ENCODE measurements at places on chromosomes 4 and X.
A peak's percentile ranks its signal among the peaks of the same experiment; 100 is the strongest.

DNA sequence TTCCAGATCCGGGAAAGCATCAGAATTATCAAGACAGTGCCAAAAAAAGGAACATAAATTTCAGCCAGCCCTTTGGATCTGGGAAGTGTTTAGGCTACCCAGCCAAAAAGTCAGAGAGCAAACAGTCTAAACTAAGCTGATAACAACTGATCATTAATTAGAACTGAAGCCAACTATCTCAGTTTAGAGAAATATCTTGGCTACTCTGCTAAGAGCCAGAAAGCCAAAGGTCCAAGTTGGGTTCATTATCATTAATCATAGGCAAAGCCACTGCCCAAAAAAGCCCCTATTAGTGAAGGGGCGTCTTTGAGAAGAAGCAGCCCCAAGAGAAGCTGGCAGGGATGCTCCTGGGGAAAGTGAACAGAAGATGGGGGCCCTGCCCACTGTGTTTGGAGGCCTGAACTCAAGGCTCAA lies 37.0 kb upstream of the SHISA3 start:
- no peak overlapping the region for H3K4me3 ChIP-seq
- no peaks in the 10 kb centered on the region for H3K36me3 ChIP-seq
- no peak for DNase-seq
- H3K4me1 ChIP-seq: no peaks in the 10 kb centered on the region
- no peak overlapping the region for H3K27ac ChIP-seq
- H3K27me3 ChIP-seq: no peaks in the 10 kb centered on the region

- H3K4me3 ChIP-seq: no peak overlapping the region
- H3K27me3 ChIP-seq: no peaks in the 10 kb centered on the region
- H3K27ac ChIP-seq: no peak overlapping the region
- no peak for DNase-seq
These were observed 5.8 kb upstream of the USP38 start for GRCh38 chr4:143178923-143179322.

- no peak within 1 kb of the TSS for H3K27ac ChIP-seq
- peaks cover 48% of the 10 kb centered on the region for H3K36me3 ChIP-seq
- H3K4me3 ChIP-seq: no peak within 1 kb of the TSS
- H3K4me1 ChIP-seq: no peaks in the 10 kb centered on the region
- no peak for DNase-seq
These were observed at the start of gene ITGB1BP2 for GRCh38 chrX:71301195-71301924. ITGB1BP2 (plus strand) TSS chrX:71301750; CDS start chrX:71301807, 57 bp downstream.

- H3K4me3 ChIP-seq: no peak overlapping the region
These were observed 295.7 kb downstream of the GPAT3 start for GRCh38 chr4:83831588-83831987.

DNA sequence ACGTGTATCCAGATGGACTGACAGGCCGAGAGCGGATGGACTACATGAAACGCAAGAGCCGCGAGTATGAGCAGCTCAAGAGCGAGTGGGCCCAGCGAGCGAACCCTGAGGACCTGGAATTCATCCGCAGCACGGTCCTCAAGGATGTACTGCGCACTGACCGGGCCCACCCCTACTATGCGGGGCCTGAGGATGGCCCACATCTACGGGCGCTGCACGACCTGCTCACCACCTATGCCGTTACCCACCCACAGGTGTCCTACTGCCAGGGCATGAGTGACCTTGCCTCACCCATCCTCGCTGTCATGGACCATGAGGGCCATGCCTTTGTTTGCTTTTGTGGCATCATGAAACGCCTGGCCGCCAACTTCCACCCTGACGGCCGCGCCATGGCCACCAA lies 14.6 kb upstream of the RBM3 start:
- DNase-seq: no peak
- H3K27ac ChIP-seq: no peak overlapping the region
- H3K4me1 ChIP-seq: no peaks in the 10 kb centered on the region
- no peaks in the 10 kb centered on the region for H3K27me3 ChIP-seq
- H3K36me3 ChIP-seq: peaks cover 25% of the 10 kb centered on the region

DNA sequence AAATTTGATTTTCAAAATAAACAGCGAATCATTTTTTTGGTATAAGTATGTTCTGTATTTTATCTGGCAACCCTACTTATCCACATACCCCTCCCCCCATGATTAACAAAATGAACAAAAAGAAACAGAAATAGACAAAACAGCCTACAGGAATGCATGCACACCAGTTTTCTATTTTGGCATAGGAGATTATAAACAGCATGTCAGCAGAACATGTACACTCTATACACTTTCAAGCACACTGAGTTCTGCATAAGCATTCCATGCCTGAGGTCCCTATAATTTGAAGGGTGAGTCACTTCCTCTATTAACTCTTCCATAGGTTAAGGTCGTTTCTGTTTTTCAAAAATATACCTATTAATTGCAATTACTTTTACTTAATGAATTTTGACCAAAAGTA lies 28.0 kb upstream of the ZNF280C start:
- no peaks in the 10 kb centered on the region for H3K27me3 ChIP-seq
- H3K36me3 ChIP-seq: no peaks in the 10 kb centered on the region

DNA sequence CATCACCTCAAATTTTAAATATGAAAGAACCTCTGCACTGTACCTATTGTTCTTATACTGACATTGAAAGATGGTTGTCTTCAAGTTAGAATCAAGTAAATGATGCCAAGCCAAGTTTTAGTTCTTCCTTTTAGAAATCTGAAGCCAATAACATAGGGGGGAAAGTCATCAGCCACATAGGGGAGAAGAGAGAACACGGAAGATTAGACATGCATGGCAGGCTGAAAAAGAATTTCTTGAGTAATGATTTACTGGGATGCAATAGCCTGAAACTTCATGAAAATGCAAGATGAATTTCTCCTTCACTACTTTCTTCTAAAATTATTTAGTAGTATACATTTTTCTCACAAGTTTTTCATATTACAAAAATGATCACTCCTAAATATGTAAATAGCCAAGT lies 13.6 kb upstream of the EPGN start:
- no peak for DNase-seq
- H3K36me3 ChIP-seq: no peaks in the 10 kb centered on the region
- H3K27me3 ChIP-seq: no peaks in the 10 kb centered on the region
- no peak overlapping the region for H3K27ac ChIP-seq
- no peak overlapping the region for H3K4me3 ChIP-seq

DNA sequence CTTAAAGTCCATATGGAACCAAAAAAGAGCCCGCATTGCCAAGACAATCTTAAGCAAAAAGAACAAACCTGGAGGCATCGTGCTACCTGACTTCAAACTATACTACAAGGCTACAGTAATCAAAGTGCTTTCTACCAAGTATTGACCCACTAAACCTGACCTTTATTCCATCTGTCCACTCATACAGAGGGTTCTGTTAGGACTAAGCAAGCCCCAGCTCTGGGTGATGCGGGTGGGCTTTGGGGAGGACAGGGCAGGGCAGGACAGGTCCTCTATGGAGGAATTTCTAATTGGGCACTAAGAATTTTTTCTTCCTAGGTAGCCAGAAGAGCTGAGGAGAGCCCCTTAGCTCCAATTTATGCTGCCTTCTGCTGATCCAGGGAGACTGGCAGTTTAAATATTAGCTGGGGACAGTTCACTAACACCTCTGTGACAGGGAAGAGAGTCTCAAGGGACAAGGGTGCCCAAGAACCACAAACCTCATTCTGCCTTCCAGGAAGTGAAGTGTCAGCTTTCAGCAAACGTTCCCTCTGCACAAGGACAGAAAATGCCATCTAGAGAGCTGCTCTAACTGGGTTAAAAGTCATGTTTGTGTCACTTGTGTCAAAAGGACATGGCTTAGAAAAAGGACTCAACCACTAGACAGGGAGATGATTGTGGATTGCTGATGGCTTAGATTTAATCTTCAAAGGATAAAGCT lies 143.2 kb downstream of the KIT start:
- DNase-seq: no peak
- H3K36me3 ChIP-seq: no peaks in the 10 kb centered on the region
- no peaks in the 10 kb centered on the region for H3K4me1 ChIP-seq
- no peak overlapping the region for H3K4me3 ChIP-seq

DNA sequence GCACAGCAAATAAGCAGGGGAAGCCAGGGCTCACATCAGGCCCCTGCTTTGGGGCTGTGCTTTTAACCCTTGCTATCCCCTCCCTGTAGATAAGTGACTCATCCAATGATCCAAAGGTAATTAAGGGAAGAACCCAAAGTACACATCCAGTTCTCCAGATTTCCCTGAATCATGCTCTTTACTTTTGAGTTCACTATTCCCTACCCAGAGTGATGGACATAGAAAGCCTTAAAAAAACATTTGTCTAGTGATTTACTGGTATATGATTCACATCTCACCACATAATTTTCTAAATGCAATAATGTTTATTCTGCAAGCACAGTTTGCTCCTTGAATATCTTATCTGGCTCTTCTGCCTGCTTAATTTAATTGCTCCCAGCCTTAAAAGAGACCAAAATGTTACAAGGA lies 136.2 kb downstream of the PPP3CA start:
- no peak for DNase-seq
- no peak overlapping the region for H3K27ac ChIP-seq
- H3K27me3 ChIP-seq: no peaks in the 10 kb centered on the region

- peak; percentile 67 for DNase-seq
- H3K27me3 ChIP-seq: no peaks in the 10 kb centered on the region
- peaks cover 9% of the 10 kb centered on the region for H3K4me1 ChIP-seq
- no peak overlapping the region for H3K4me3 ChIP-seq
These were observed 108.0 kb downstream of the TMEM131L start for GRCh38 chr4:153573881-153574802.

GRCh38 chrX:50648156-50648555 lies 165.8 kb downstream of the SHROOM4 start:
- no peaks in the 10 kb centered on the region for H3K36me3 ChIP-seq
- no peaks in the 10 kb centered on the region for H3K4me1 ChIP-seq
- no peak for DNase-seq
- no peak overlapping the region for H3K4me3 ChIP-seq

Data from upper lobe of left lung (tissue), 6 donors.